ENCODE measurements at places on chromosomes 1 and 21. TPM values are rescaled to one million over a fixed set of nuclear protein-coding genes. Genes with fewer than 3 reads are reported as not detected.

The CCDC181 gene
- total RNA-seq: not detected

DNA sequence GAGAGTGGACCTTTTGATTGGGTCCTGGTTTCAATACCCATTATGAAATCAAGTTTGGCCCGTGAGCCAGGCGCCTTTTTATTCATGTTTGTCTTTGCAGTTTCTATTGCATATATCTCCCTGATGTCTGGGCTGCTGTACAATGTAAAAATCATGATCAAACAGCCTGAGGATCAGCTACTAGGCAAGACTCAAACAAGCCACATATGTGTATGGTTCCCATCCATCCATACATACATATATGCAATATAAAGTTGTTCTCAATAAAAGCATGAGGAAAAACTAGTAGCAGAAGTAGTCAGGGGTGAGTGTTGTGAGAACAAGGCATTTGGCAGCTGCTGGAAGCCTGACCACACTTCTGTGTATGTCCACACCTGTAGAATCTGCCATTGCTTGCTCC is 562.4 kb upstream of the USP24 start:
- no peak for DNase-seq

DNA sequence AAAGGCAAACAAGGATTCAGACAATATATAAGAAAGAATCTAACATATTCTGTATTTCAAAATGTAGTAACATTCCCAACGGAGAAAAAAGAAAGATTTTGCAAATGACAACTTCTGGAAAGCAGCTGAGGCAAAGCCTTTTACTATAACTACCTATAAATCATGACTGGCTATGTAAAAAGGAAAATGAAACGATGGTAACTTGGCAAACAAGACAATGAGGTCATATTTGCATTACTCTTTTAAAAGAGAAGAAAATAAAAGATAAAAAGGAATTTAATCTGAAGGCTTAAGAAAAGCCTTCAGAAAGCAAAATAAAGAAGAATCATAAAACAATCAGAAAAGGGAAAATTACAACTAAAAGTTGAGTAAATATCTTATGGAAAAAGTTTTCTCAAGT is 25.1 kb upstream of the ASPM start:
- no peak for DNase-seq

DNA sequence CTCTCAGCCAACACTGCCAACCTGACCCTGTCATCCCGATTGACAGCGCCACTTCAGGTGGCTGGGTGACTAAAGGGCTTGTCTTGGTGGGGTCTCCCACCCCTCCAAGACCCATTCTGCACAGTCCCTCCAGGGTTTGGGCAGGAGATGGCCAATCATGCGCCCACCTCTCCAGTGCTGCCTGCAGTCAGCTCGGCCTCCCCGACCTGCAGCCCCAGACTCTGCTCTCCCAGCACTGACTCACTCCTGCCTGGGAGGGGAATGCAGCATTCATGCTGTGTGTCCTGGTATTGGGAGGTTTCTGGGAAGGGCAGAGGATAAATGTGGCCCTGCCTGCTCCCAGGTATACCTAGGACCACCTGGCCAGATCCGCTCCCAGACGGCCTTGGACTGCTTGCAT is 9.7 kb downstream of the TMEM81 start:
- no peak for DNase-seq

- DNase-seq: no peak
These were observed 52.3 kb upstream of the SIM2 start for GRCh38 chr21:36646645-36647044.

- no peak for DNase-seq
These were observed 49.8 kb upstream of the PAX7 start for GRCh38 chr1:18580691-18581419.

DNA sequence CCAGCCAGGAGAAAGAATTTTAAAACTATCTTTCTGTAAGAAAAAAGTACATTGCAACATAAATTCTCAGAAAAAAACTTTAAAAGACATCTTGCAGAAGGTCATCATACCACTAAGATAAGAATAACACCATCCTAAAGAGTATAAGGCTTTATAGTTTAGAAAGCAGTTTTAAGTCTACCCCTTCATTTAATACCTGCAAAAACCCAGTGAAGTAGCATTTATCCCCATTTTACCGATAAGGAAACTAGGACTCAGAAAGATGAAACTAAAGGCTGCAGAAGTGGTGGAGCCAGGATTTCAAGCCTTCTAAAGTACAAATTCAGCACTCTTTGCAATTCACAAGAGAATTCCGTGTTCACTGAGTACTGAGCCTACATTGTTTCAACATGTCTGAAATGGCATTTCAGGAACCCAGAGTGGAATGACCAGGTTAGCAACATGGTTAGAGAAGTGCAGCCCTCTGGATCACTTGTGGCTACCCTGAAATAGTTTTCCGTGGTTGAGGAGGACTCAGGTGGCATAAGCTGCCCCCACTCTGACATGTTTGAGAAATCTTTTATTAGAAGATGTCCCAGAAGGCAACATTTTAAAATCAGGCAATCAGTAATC is 6.7 kb downstream of the MYCL start:
- DNase-seq: no peak

Data from dermis microvascular lymphatic vessel endothelial cell (primary cell).